ENCODE measurements at places on chromosomes 4 and X.

DNA sequence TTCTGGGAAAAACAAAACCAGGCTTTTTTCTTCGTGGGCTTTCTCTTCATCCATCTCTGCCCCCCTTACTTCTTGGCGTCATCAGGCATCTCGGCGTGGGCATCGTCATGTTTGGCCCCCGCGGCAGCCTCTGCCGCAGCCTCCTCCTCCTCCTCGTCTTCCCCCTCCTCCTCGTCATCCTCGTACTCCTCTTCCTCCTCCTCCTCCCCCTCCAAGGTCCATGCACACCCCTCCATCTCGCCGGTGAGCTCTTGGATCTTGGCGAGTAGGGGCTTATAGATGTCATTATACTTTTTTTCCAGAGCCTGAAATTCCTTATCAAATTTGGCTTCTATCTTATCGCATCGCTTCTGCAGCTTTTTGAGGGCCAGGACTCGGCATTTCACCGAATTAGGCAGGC, 488 bp downstream of the NAP1L5 start:
- no peak for DNase-seq

GRCh38 chrX:47633689-47634590, 4.2 kb upstream of the CFP start:
- no peak for DNase-seq

DNA sequence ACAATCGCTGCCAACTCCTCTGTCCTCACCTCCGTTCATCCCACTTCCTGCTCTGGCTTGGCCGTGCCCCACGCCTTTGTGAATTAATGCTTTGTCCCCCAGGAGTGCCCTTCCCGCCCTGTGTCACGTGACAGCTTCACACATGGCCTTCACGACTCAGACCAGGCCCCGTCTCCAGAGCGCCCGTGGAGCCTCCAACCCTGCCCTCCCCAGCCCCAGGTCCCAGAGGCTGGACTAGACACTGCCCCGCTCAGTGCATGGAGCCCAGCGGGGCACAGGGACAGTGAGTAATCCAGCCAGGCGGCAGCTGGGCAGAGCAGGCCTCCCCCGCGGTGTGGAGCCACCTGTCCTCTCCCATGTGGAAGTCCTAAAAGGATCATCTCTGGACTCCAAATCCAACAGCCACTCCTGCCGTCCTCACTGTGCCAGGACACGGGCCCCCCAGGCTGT, 7.4 kb downstream of the ADRA2C start:
- DNase-seq = no peak

DNA sequence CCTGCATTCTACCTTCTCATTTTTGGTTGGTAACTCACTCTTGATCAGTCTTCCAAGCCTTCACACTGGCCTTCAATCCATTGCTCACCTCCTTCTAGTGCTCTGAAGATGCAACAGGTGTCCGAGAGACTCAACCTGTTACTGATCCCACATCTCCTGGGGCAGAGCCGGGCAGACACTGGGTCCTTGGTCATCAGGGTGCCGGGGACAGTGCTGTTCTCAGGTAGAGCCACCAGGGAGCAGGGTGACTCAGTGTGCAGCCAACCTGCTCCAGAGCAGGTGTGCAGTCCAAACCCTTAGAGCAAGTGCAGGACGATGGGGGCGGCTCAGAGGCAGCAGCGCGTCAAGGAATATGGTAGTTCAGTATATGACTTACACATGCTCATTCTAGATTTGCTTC, 188.4 kb downstream of the DHX15 start:
- no peak for DNase-seq

DNA sequence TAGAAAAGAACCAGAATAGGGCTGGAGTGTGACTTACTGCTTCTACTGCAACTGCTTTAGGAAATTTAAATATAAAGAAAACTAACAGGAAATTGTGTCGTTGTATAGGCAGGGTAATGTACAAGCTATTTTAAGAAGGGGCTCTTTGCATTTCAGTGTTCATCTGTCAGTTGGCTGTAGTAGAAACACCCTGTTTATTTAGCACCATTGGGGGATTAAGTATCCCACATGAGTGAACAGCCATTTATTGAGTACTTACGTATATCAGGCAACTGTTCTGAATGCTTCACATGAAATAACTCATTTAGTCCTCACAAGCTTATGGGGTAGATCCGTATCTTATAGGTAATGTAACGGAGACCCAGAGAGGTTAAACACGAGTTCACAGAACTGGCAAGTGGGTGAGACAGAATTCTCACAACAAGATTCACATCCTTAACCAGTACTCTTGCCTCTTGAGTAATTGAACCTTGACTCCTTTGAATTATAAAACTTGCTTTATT, 23.9 kb downstream of the STIM2 start:
- DNase-seq = no peak

Data from stimulated activated CD8-positive, alpha-beta memory T cell treated with anti-CD3 and anti-CD28 coated beads, Interleukin-2, amount 100 ng/mL, for 48 hours (primary cell).